Uterus (tissue), 4 donors: ENCODE measurements at places on chromosomes 6 and 20. TPM values are rescaled to one million over a fixed set of nuclear protein-coding genes. Genes with fewer than 3 reads are reported as not detected.

KIF6 gene
- 0.26 TPM for total RNA-seq

DCBLD1 gene
- total RNA-seq, result 2.8 TPM

MOG gene
- total RNA-seq, result not detected

SMPDL3A gene
- total RNA-seq, result 9.8 TPM

BTNL2 gene
- total RNA-seq, result not detected

AGER gene
- total RNA-seq, result not detected

TXLNB gene
- 0.26 TPM for total RNA-seq

RNF182 gene
- 0.41 TPM for total RNA-seq

- H3K4me1 ChIP-seq, result no peaks in the 10 kb centered on the region
- no peak overlapping the region for H3K27ac ChIP-seq
- no peaks in the 10 kb centered on the region for H3K36me3 ChIP-seq
- H3K4me3 ChIP-seq, result no peak overlapping the region
- H3K27me3 ChIP-seq, result no peaks in the 10 kb centered on the region
- no peak for DNase-seq
These were observed 79.2 kb upstream of the PLN start for GRCh38 chr6:118468682-118469465.

- H3K4me3 ChIP-seq, result no peak overlapping the region
- DNase-seq, result no peak
- H3K4me1 ChIP-seq, result no peaks in the 10 kb centered on the region
- no peaks in the 10 kb centered on the region for H3K36me3 ChIP-seq
These were observed 19.7 kb downstream of the ACSS2 start for GRCh38 chr20:34896086-34896621.

DNA sequence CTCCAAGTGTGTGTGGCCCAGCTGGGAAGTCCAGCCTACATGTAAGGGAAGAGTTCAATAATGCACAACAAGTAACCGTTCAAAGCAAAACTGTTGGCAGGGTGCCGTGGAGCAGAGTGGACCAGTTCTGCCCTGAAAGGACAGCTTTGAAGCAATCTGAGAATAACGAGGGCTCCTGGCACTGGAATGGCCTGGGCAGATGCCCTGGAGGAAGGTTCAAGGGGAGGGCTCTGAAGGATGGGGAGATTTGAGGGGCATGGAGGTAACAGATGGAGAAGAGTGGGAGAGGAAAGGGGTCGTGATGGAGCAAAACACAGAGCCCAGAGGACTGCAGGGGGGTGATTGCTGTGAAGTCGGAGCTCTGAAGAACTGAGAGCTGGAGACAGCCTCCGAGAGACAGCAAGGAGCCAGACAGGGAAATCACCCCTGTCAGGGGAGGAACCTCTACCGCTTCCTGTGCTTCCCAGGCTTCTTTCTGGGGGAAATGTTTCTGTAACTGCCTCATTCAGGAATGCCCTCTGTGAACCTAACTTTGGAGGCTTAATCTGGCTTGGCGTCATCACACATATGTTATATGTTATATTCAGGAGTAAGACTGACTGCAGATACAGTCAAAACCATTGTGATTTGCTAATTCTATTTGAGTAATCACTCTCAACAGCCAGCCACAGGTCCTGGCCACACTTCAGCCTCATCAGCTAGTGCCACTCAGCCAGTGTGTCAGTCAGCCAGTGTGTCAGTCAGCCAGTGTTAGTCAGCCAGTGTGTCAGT, 41.2 kb downstream of the ZC3H12D start:
- no peak for DNase-seq
- peaks cover 3% of the 10 kb centered on the region for H3K4me1 ChIP-seq
- no peak overlapping the region for H3K27ac ChIP-seq
- H3K36me3 ChIP-seq, result no peaks in the 10 kb centered on the region

- H3K4me1 ChIP-seq, result no peaks in the 10 kb centered on the region
- no peaks in the 10 kb centered on the region for H3K36me3 ChIP-seq
- no peak for DNase-seq
- H3K27ac ChIP-seq, result no peak overlapping the region
- H3K4me3 ChIP-seq, result no peak overlapping the region
- no peaks in the 10 kb centered on the region for H3K27me3 ChIP-seq
These were observed 22.7 kb upstream of the PRDM1 start for GRCh38 chr6:106063448-106063850.

DNA sequence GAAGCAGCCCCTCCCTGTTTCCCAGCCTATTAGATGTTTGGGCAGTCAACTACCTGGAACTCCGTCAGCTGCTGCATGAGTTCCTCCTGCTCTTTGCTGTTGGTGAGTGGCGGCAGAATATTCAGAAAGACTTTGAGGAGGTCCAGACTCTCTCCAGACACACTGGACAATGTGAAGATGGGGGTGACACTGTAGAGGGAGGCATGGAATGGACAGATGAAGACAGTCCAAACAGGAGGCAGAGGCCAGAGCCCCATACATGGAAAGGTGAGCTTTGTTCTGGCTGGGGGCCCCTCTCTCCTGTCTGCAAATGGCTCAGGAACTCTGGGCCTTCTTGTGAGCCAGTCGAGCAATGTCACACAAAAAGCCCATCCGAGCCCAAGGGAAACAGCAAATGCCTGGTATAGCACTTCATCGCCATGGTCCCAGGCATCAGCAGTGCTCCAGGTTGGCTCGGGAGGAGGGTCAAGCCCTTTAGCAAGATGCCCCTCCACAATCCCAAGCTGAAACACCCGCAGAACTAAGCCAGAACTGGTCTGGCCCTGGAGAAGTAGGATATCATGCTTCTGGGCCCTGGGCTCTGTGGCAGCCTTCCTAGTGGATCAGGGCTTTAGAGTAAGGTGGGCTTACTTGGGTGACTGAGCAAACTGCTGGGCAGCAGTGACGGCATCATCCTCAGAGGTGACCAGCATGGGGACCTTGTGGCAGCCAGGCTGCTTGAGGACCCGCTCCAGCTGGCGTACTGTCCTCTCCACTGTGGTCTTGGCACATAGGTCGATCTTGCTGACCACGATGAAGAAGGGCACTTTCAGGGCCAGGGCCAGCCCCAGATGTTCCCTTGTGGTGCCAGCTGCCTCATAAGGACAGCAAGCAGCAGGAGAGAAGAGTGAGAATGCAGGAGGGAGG, 4.9 kb downstream of the GTPBP2 start:
- DNase-seq, result no peak
- H3K4me1 ChIP-seq, result peaks cover 5% of the 10 kb centered on the region
- H3K27ac ChIP-seq, result no peak overlapping the region
- H3K27me3 ChIP-seq, result no peaks in the 10 kb centered on the region
- H3K4me3 ChIP-seq, result no peak overlapping the region

GRCh38 chr6:121849477-121849876, 414.0 kb downstream of the GJA1 start:
- no peaks in the 10 kb centered on the region for H3K27me3 ChIP-seq
- H3K27ac ChIP-seq, result no peak overlapping the region
- no peaks in the 10 kb centered on the region for H3K4me1 ChIP-seq
- H3K36me3 ChIP-seq, result no peaks in the 10 kb centered on the region

DNA sequence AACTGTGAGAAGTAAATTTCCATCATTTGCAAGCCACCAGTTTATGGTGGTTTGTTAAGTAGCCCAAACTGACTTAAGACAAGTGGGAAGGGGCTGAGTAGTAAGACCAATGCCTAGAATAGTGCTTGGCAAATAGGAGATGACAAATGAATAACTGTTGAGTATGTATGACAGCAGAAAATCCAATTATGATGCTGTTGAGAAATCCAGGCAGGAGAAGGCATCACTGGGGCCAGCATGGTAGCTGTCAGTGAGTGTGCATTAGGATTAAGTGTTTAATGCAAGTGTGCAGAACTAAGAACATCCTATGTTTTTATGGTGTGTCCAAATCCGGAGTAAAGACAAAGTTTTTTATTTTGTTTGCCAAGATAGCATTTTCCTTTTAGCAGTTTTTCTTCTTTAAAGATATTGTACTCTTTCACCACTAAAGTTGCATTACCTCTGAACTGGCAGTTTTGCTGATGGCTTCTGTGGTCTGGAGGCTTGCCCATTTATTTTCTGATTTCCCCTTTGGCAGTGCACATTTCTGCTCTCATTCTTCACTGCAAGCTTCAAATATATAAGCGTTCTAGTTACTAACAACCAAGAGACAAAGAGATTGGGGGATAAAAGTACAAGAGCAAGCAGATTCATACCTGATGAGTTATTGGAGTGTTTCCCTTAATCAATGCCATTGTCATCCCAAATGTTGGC, 289.7 kb downstream of the KCNQ5 start:
- H3K36me3 ChIP-seq, result no peaks in the 10 kb centered on the region
- H3K4me3 ChIP-seq, result no peak overlapping the region
- H3K4me1 ChIP-seq, result no peaks in the 10 kb centered on the region
- no peak for DNase-seq

GRCh38 chr6:114195027-114195365, 147.8 kb downstream of the HS3ST5 start:
- no peak for DNase-seq
- H3K36me3 ChIP-seq, result no peaks in the 10 kb centered on the region
- no peak overlapping the region for H3K27ac ChIP-seq
- no peak overlapping the region for H3K4me3 ChIP-seq

- no peak overlapping the region for H3K4me3 ChIP-seq
- no peak for DNase-seq
- no peaks in the 10 kb centered on the region for H3K4me1 ChIP-seq
- no peaks in the 10 kb centered on the region for H3K36me3 ChIP-seq
- no peak overlapping the region for H3K27ac ChIP-seq
These were observed 821 bp upstream of the TAAR5 start for GRCh38 chr6:132590362-132590761.

DNA sequence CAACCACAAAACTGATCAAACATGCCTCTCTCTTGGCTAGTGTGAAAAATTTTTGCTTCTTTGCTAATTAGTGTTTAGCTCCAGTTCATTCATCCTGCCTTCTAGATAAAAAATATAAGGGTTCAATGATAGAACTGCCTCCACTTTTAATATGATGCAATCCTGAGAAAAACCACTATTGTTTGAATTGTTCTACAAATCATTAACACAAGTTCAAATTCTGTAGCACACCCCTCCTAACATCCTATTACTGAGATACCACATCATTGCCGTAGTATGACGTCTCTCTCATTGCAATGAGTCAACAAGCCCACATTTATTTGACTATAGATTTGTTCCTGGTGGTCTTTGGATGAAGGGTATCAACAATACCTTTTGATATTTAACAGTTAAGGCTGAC, 365.8 kb upstream of the OPRM1 start:
- no peak overlapping the region for H3K4me3 ChIP-seq
- H3K27ac ChIP-seq, result no peak overlapping the region
- no peaks in the 10 kb centered on the region for H3K27me3 ChIP-seq
- H3K36me3 ChIP-seq, result no peaks in the 10 kb centered on the region

- no peaks in the 10 kb centered on the region for H3K27me3 ChIP-seq
- H3K27ac ChIP-seq, result no peak overlapping the region
- no peaks in the 10 kb centered on the region for H3K4me1 ChIP-seq
These were observed 118.0 kb downstream of the ANKS1A start for GRCh38 chr6:35007016-35007415.

- no peak overlapping the region for H3K27ac ChIP-seq
- H3K4me1 ChIP-seq, result no peaks in the 10 kb centered on the region
- no peaks in the 10 kb centered on the region for H3K27me3 ChIP-seq
- H3K36me3 ChIP-seq, result no peaks in the 10 kb centered on the region
- no peak for DNase-seq
These were observed 33.0 kb downstream of the GHRH start for GRCh38 chr20:37228656-37229055.

GRCh38 chr20:38117205-38117604, 47.9 kb downstream of the TGM2 start:
- H3K4me3 ChIP-seq, result no peak overlapping the region
- DNase-seq, result no peak
- H3K4me1 ChIP-seq, result no peaks in the 10 kb centered on the region
- H3K36me3 ChIP-seq, result no peaks in the 10 kb centered on the region
- H3K27ac ChIP-seq, result no peak overlapping the region

- H3K27ac ChIP-seq, result no peak overlapping the region
- no peaks in the 10 kb centered on the region for H3K36me3 ChIP-seq
- no peaks in the 10 kb centered on the region for H3K4me1 ChIP-seq
- H3K27me3 ChIP-seq, result no peaks in the 10 kb centered on the region
- H3K4me3 ChIP-seq, result no peak overlapping the region
These were observed 46.9 kb upstream of the BACH2 start for GRCh38 chr6:90343576-90343975.

- H3K36me3 ChIP-seq, result no peaks in the 10 kb centered on the region
- H3K27me3 ChIP-seq, result no peaks in the 10 kb centered on the region
These were observed 154.5 kb upstream of the SHLD1 start for GRCh38 chr20:5595744-5596143.

- no peaks in the 10 kb centered on the region for H3K27me3 ChIP-seq
- peaks cover 11% of the 10 kb centered on the region for H3K4me1 ChIP-seq
- no peak for DNase-seq
- H3K4me3 ChIP-seq, result peak overlapping the region; percentile 61
- H3K27ac ChIP-seq, result peak overlapping the region; percentile 93
These were observed 602 bp upstream of the TSPYL4 start for GRCh38 chr6:116254297-116255056.

DNA sequence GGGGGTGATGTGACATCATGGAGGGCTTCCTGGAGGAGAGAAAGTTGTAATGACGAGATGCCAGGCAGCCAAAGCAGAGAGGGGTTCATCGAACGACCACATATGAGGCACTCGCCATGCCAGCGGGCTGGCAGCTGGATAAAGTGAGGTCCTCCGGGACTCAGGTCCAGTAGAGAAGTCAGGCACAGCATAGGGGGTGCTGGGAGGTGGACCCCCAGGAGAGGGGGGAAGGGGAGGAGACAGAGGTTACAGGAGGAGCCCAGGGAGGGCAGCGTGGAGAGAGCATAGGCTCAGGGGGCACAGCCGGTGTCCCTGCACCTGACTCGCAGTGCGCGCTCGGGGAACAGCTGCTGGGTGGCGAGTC, 174.7 kb downstream of the BMP7 start:
- H3K27ac ChIP-seq, result no peak overlapping the region
- no peak overlapping the region for H3K4me3 ChIP-seq
- H3K27me3 ChIP-seq, result no peaks in the 10 kb centered on the region
- no peaks in the 10 kb centered on the region for H3K4me1 ChIP-seq
- H3K36me3 ChIP-seq, result no peaks in the 10 kb centered on the region

DNA sequence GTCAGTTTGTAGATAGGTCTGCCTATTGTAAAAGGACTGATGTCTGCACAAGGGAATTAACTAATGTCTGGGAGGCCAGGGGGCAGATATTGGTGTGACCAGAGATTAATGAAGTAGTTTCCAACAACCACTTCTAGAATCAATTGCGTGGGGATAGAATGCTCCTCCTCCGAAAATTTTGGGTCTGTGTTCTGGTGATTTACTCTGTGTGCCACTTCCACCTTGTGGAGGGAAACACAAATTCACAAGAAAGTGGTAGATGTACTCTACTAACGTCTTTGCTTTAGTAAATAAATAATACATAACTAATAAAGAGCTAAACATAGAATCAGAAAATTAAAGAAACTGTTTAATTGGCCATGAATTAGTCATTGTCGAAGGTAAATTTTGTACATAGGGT, 25.5 kb downstream of the TMEM14A start:
- no peaks in the 10 kb centered on the region for H3K27me3 ChIP-seq
- no peaks in the 10 kb centered on the region for H3K4me1 ChIP-seq
- no peak overlapping the region for H3K4me3 ChIP-seq
- DNase-seq, result no peak

- no peak overlapping the region for H3K4me3 ChIP-seq
- no peaks in the 10 kb centered on the region for H3K4me1 ChIP-seq
- no peak overlapping the region for H3K27ac ChIP-seq
- DNase-seq, result no peak
- H3K27me3 ChIP-seq, result no peaks in the 10 kb centered on the region
- no peaks in the 10 kb centered on the region for H3K36me3 ChIP-seq
These were observed 119.1 kb upstream of the DTNBP1 start for GRCh38 chr6:15781890-15782289.
